ENCODE measurements at places on chromosomes 16 and 17. TPM values are rescaled to one million over a fixed set of nuclear protein-coding genes. Genes with fewer than 3 reads are reported as not detected.

Gene METTL23
- 37.6 TPM for polyA plus RNA-seq

Gene SLFN5
- 51.4 TPM for polyA plus RNA-seq

Gene ABCC11
- 0.33 TPM for polyA plus RNA-seq

Gene MPP3
- polyA plus RNA-seq, result 7.4 TPM

Gene SLC13A2
- not detected for polyA plus RNA-seq

Gene GDPD1
- polyA plus RNA-seq, result 1.4 TPM

Gene FNDC8
- not detected for polyA plus RNA-seq

GRCh38 chr17:73550556-73550955 lies 93.7 kb downstream of the SDK2 start:
- no peak for DNase-seq

GRCh38 chr16:24046442-24046841 lies 209.7 kb upstream of the CACNG3 start:
- DNase-seq, result no peak

DNA sequence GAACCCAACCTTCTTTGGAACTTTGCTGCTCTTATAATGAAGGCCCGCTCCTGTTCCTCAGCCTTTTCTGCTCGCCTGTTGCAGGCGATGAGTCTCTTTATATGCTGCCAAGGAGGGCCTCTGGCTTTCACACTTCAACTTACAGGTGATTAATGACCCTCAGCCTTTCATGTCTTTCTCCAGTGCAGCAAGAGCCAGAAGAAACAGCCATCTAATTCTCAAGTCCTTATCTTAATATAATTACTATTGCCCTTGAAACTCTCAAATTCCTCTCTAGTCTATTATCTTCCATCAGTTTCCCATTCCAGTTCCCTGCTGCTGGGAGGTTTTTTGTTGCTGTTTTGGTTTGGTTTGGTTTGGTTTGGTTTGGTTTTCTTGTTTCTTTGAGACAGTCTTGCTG lies 121.8 kb upstream of the MED13 start:
- no peak for DNase-seq

DNA sequence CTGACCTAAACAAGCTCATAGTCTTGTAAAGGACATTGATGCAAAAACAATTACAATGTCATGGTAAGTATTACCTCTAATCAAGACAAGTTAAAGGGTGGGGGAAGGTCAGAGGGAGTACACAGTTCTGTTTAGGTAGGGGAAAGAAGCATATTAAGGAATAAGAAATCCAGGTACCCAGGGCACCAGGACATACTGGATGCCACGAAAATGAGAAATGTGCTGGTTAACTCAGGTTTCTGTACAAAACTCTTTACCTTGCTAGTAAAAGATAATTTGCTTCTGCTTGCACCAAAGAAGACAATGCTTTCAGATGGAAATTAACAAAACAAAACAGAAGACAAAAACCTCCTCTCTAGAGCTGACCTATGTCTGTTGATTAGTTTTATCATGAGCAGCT lies 70.7 kb upstream of the MED13 start:
- DNase-seq, result no peak

DNA sequence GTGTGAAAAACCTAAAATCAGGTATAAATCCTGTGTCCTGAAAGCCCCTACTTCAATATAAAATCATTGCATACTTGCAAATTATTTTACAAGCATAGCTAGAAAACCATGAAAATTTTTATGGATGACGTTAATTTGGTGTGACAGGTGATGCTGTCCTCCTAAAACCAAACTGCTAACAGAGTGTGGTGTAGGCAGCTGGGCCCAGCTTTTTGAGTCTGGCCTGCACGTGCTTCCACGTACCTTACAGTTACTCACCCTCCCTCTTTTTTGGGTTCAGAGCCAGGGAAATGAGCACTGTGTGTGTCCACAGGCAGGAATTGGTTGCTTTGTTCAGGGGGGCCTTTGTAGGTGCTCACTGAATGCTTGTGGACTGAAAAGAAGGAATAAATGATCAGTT lies 36.4 kb downstream of the CLEC16A start:
- no peak for DNase-seq

GRCh38 chr17:31015639-31016038 lies 44.8 kb downstream of the RNF135 start:
- no peak for DNase-seq

DNA sequence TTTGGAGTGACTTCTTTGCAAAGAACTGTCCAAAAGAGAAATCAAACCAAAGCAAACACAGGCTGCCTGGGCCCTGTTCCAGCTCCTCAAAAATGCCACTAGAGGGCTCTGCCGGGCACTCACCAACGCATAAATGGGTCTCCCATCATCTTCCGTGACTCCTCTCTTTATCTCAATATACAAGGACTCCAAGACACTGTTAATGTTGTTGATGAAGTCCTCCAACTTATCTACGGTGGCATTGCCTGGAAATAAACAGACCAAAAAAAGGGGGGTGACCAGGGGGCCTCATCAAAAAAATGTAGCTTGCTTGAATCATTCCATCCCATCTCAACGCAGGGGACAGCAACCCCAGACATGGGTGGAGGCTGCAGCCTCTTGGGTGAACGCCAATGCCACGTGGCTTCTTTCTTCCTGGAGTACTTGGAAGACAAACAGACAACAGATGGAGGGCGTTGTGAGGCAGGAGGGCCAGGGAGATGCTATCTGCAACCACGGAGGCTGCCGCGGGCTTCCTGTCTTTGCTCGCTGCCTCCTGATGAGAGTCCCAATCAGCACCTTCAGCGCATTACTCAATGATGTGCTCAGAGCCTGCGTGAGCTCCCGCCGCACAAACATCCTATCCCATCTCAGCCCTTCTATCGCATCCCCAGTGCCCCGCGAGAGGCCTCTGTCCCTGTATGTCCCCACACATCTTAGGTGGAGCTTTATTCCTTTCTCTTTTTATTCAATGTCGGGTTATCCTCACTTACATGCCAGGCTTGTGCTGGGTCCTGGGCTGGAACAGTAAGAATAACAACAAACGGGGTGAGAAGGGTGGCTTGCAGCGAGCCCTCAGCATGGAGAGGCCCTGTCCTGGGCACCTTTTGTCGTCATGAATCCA lies 32.0 kb downstream of the KDM8 start:
- DNase-seq, result peak; percentile 41

- no peak for DNase-seq
Measured at GRCh38 chr16:945271-946047, 25.3 kb downstream of the LMF1 start.

DNA sequence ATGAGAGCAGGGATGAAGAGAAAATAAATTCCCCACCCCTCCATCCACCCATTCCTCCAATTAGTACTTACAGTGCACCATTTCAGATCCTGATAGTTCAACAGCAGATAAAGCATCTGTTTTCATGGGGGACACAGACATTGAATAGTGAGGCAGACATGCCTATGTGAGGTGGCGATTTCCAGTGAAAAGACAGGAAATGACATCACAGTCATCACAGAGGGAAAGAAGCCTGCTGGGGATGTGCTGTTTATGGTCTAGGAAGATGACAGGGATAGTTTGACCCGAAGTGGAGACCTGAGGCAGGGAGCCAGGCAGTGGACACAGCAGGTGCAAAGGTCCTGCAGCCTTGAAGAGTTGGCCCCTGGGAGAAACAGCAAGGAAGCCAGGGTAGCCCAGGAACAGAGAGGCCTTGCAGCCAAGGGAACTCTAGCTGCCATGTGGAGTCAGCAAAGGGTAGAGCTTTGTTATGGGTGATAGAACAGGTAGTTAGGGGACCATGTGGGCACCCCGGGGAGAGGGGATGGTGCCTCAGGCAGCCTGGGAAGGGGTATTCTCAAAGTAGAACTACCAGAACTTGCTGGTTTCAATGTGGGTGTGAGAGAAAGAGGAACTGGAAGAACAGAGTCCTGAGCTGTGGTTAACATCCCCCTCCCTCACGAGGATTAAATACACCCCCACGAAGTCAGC lies 256.6 kb downstream of the CPPED1 start:
- DNase-seq, result no peak

All from keratinocyte (primary cell).